ENCODE measurements at places on chromosomes 12 and 14. TPM values are rescaled to one million over a fixed set of nuclear protein-coding genes. Genes with fewer than 3 reads are reported as not detected.

Gene TEDC1
- total RNA-seq: 4.0 TPM

Gene SLC5A8
- total RNA-seq: not detected

Gene PITPNM2
- 14.2 TPM for total RNA-seq

Gene TCL1B
- not detected for total RNA-seq

Gene ACACB
- 1.7 TPM for total RNA-seq

Gene MYL2
- total RNA-seq: 0.48 TPM

Gene KRT72
- total RNA-seq: not detected

Gene TESPA1
- total RNA-seq: 0.23 TPM

Gene BBS10
- 9.9 TPM for total RNA-seq

Gene GDF3
- not detected for total RNA-seq

Gene BTG1
- total RNA-seq: 56.5 TPM

Gene SLC25A47
- total RNA-seq: not detected
